ENCODE measurements at places on chromosomes 3 and 15. TPM values are rescaled to one million over a fixed set of nuclear protein-coding genes. Genes with fewer than 3 reads are reported as not detected.
A peak's percentile ranks its signal among the peaks of the same experiment; 100 is the strongest.

GRCh38 chr3:177804646-177805045 is 607.4 kb upstream of the TBL1XR1 start:
- H3K27me3 ChIP-seq: no peaks in the 10 kb centered on the region
- DNase-seq: no peak
- H3K4me1 ChIP-seq: no peaks in the 10 kb centered on the region
- no peak overlapping the region for H3K4me3 ChIP-seq
- H3K27ac ChIP-seq: no peak overlapping the region

GRCh38 chr3:17456046-17456445 is 286.4 kb downstream of the TBC1D5 start:
- H3K36me3 ChIP-seq: no peaks in the 10 kb centered on the region
- no peak overlapping the region for H3K27ac ChIP-seq
- no peak for DNase-seq

DNA sequence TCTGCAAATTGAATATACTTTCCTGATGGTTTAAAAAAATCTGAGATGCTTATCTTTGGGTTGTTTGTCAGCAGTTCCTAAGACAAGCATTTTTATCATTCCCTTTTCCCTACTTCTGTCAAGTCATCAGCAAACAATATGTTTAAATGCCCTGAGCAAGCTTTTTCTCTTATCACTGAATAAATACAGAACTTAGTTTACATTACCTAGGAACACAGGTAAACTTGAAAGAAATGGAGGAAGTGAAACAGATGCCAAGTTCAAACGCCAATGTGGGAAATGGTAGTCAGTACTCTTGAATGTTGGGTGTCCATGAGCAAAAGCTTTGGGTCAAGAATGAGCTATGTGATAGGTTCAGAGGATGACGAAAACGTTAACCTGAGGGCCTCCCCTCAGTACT is 17.2 kb upstream of the TCAIM start:
- no peaks in the 10 kb centered on the region for H3K27me3 ChIP-seq
- H3K36me3 ChIP-seq: no peaks in the 10 kb centered on the region
- no peak overlapping the region for H3K27ac ChIP-seq
- H3K4me1 ChIP-seq: peaks cover 3% of the 10 kb centered on the region
- no peak for DNase-seq

- no peak overlapping the region for H3K27ac ChIP-seq
- no peaks in the 10 kb centered on the region for H3K27me3 ChIP-seq
- no peak for DNase-seq
Observed at GRCh38 chr3:185339945-185340344, 23.0 kb upstream of the MAP3K13 start.

DNA sequence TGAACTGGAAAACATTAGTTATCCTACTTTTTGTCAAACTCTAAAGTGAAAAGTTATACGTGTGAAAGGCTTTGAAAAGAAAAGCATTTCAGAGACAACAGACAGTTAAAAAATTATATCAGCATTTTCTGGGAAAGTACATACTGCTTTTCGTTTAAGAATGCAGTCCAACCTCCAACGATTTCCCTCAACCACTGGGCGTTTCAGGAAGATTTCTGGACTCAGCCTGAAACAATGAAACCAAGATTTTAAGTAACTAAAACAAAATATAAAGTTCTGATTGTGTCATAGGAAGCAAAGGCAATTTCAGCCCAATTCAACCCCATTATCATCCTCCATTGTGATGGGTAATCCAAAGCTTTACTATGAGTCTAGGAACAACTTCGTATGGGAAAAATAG is 110.7 kb downstream of the PLD1 start:
- no peak for DNase-seq
- no peak overlapping the region for H3K27ac ChIP-seq
- no peaks in the 10 kb centered on the region for H3K36me3 ChIP-seq
- H3K4me3 ChIP-seq: no peak overlapping the region
- no peaks in the 10 kb centered on the region for H3K27me3 ChIP-seq

GRCh38 chr3:64251019-64251418 is 25.8 kb upstream of the PRICKLE2 start:
- H3K4me1 ChIP-seq: no peaks in the 10 kb centered on the region
- no peak for DNase-seq
- no peak overlapping the region for H3K4me3 ChIP-seq
- no peak overlapping the region for H3K27ac ChIP-seq

GRCh38 chr3:51716805-51717204 is 9.9 kb downstream of the GRM2 start:
- DNase-seq: no peak
- peaks cover 16% of the 10 kb centered on the region for H3K4me1 ChIP-seq

GRCh38 chr3:100277255-100277800 is 16.5 kb downstream of the TBC1D23 start:
- H3K36me3 ChIP-seq: peaks cover 4% of the 10 kb centered on the region
- DNase-seq: no peak
- H3K27me3 ChIP-seq: no peaks in the 10 kb centered on the region
- H3K4me3 ChIP-seq: no peak overlapping the region

DNA sequence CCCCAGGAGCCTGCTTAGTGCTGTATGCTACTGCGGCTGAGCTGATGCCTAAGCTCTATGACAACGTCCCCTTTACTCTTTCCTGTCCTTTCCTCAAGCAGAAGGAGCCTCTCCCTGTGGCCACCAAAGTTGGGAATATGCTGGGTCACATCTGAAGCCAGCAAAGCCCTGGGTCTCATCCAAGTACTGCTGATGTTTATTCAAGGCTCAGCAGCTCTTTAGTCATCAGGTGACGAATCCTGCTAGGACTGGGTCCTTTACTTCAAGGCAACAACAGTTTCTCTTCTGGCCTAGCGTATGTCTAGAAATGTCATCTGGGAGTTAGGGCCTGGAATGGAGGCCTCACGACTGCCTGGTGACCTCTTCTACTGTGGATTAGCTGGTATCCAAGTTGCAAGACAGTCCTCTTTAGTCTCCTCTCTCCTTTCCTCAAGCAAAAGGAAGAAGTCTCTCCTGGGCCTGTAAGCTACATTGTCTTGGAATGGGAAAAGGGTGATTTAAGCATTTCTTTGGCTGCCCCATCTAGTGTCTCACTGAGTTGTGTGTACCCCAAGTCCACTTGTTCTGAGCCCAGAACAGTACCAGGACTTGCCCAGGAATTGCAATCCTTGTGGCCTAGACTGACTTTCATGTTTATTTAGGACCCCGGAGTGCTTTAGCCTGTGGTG is 63.9 kb downstream of the TNFAIP8L3 start:
- no peak for DNase-seq
- H3K4me3 ChIP-seq: no peak overlapping the region
- no peak overlapping the region for H3K27ac ChIP-seq

GRCh38 chr3:186209810-186210752 is 101.2 kb upstream of the ETV5 start:
- H3K4me1 ChIP-seq: peaks cover 4% of the 10 kb centered on the region
- H3K4me3 ChIP-seq: no peak overlapping the region
- DNase-seq: no peak

DNA sequence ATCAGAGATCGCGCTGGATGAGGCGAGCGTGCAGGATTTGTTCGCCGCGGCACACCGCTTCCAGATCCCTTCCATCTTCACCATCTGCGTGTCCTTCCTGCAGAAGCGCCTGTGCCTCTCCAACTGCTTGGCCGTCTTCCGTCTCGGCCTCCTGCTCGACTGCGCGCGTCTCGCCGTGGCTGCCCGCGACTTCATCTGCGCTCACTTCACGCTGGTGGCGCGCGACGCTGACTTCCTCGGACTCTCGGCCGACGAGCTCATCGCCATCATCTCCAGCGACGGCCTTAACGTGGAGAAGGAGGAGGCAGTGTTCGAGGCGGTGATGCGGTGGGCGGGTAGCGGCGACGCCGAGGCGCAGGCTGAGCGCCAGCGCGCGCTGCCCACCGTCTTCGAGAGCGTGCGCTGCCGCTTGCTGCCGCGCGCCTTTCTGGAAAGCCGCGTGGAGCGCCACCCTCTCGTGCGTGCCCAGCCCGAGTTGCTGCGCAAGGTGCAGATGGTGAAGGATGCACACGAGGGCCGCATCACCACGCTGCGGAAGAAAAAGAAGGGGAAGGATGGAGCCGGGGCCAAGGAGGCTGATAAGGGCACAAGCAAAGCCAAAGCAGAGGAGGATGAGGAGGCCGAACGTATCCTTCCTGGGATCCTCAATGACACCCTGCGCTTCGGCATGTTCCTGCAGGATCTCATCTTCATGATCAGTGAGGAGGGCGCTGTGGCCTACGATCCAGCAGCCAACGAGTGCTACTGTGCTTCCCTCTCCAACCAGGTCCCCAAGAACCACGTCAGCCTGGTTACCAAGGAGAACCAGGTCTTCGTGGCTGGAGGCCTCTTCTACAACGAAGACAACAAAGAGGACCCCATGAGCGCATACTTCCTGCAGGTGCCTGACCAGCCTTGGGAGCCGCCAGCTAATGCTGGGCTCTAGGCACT is 819 bp downstream of the KLHL40 start:
- DNase-seq: no peak
- no peaks in the 10 kb centered on the region for H3K36me3 ChIP-seq
- H3K27ac ChIP-seq: no peak overlapping the region
- H3K4me1 ChIP-seq: no peaks in the 10 kb centered on the region
- H3K4me3 ChIP-seq: no peak overlapping the region

GRCh38 chr3:47989981-47990440 is 26.2 kb downstream of the MAP4 start:
- H3K4me1 ChIP-seq: no peaks in the 10 kb centered on the region
- H3K36me3 ChIP-seq: no peaks in the 10 kb centered on the region
- no peaks in the 10 kb centered on the region for H3K27me3 ChIP-seq
- DNase-seq: peak; percentile 34
- H3K4me3 ChIP-seq: no peak overlapping the region

DNA sequence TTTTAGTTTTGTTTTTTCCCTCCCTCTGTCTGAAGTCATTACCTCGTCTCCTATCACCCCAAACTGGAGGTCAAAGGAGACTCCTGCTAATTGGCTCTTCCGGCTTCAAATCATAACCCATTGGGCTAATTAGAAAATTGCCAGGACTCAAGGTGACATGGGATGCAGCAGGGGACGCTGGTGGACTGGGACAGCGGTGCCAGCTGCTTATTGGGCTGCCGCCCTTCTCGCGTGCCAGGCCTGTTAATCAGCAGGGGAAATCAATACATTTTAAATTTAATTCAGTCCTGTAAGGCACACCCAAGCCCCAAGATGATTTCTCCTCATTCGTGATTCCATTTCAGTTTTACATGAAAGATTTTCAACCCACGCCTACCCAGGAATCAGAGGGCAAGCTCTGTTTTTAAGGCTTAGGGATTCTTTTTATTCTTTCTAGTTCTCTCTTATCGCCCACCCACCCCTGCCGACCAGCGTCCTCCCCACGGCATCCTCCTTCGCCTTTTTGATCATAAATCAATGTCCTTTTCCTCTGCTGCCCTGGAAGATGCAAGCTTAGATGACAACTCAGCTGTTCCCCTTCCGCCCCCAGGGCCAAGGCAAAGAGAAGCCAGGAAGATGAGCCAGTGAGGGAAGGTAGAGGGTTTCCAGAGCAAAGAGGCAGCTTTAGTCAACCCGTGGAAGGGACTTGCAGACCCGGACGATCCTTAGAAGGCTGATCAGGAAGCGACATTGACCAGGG is 329.6 kb downstream of the UACA start:
- no peak overlapping the region for H3K4me3 ChIP-seq
- H3K4me1 ChIP-seq: no peaks in the 10 kb centered on the region
- no peaks in the 10 kb centered on the region for H3K27me3 ChIP-seq
- no peak for DNase-seq
- no peaks in the 10 kb centered on the region for H3K36me3 ChIP-seq
- no peak overlapping the region for H3K27ac ChIP-seq

DNA sequence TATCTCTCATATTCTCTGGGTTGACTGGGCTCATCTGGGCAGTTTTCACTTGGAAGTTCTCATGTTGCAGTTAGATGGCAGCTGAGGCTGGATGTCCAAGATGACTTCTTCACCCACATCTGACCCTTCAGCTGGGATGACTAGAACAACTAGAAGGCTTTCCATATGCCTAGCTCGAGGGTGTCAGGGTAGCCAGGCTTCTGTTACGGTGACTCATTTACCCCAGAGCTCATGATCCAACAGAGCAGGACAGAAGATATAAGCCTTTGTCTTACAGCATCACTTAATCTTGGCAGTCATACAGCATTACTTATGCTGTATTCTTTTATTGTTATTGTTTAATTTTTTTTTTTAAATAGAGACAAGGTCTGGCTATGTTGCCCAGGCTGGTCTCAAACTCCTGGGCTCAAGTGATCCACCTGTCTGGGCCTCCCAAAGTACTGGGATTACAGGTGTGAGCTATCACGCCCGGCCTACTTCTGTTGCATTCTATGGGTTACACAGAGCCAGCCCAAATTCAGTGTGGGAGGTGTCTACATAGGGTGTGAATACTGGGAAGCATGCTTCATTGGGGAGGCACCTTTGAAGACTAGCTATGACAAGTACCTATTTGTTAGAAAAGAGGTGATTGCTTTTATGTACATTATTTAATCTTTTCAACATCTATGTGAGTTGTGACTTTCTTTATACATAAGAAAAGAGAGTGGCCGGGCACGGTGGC is 10.7 kb downstream of the HMCES start:
- H3K36me3 ChIP-seq: peaks cover 41% of the 10 kb centered on the region
- H3K27me3 ChIP-seq: no peaks in the 10 kb centered on the region
- no peak overlapping the region for H3K27ac ChIP-seq
- H3K4me1 ChIP-seq: no peaks in the 10 kb centered on the region
- DNase-seq: no peak
- no peak overlapping the region for H3K4me3 ChIP-seq

DNA sequence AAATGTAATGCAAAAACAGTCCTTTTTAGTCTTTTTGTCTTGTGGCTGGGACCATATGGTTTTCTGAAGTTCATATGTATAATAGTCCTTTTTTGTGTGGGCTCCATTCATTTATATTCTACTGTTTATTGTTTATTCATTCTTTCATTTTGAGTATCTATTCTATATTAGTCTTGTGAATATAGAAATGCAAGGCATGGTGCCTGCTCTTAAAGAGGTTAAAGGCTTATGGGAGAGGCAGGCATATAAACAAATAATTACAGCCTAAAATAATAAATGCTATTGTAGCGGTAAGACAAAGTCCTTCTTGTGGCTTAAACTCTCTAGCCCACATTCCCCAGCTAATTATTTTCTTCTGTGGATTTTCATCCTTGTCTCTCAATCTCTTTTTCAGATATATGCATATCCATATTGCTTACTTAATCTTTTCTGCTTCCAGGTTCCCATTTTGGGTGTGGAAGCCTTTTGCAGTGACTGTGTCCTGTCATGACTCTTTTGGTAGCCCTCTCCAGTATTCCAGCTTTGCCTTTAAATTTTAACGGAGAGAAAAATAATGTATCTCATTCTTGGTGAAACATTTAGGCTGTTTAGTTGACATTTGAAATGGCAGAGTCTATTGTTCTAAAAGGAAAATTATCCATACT is 101.6 kb downstream of the PPM1L start:
- H3K27ac ChIP-seq: no peak overlapping the region
- no peak overlapping the region for H3K4me3 ChIP-seq

CHST13 gene
- not detected for total RNA-seq

CTXN2 gene
- not detected for total RNA-seq

ANAPC13 gene
- 16.1 TPM for total RNA-seq

CORO2B gene
- not detected for total RNA-seq

ALDH1A2 gene
- 2.8 TPM for total RNA-seq

NRROS gene
- 56.3 TPM for total RNA-seq

GOLGA8Q gene
- total RNA-seq: 8.9 TPM

PHC3 gene
- total RNA-seq: 130 TPM

PP2D1 gene
- not detected for total RNA-seq

AGBL1 gene
- total RNA-seq: not detected

All from natural killer cell (primary cell).